ENCODE measurements at places on chromosomes 6 and 20.

DNA sequence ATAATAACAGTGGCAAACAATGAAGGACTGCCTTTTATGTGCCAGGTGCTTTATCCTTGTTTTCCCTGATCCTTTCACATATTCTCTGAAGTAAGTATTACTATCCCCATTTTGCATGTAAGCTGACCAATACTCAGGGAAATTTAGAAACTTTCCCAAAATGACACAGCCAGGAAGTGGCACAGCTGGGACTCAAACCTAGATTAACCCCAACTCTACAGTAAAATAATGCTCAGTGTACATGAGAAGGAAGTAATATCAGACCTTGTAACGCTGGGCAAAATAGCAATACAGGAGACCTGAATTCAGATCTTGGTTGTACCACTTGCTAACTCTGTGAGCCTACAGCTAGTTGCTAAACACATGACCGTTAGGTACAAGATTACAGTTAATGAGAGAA lies 26.8 kb upstream of the NRSN1 start:
- no peak for DNase-seq

- no peak for DNase-seq
These were observed 23.2 kb downstream of the UBE2V1 start for GRCh38 chr20:50089787-50090177.

DNA sequence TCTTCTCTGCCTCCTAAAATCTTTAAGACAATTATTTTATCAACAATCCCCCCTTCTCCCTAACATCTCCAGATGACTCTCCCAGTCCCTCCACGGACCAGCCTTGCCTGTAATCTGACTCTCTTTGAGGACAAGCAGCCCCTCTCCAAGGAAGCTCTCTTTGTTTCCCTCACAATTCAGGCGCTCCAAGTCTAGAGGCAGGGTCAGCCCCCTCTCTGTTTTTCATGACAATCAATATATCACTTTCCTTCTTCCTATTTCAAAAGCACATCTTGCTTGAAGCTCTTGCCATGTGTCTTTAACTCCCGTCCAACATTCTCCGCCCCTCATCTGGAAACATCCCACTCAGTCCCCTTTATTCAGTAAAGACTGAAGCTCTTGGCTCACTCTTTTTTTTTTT lies 393.4 kb upstream of the SULF2 start:
- DNase-seq: no peak

DNA sequence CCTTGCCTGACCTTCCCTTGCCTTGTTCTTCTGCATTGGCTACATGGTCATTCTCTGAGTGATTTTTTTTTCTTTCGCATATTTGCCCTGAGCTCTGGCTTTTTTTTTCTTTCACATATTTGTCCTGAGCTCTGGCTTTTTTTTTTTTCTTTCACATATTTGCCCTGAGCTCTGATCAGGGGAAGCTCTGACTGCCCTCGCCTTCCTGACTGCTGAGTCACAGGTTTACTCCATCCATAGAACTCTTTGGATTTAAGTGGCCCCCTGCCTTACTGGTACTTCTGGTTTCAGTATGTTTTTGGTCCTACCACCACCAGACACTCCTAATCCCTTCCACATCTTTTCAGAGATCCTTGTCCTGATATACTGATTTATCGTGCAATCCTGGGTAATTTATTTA lies 201.1 kb downstream of the OGFRL1 start:
- no peak for DNase-seq

DNA sequence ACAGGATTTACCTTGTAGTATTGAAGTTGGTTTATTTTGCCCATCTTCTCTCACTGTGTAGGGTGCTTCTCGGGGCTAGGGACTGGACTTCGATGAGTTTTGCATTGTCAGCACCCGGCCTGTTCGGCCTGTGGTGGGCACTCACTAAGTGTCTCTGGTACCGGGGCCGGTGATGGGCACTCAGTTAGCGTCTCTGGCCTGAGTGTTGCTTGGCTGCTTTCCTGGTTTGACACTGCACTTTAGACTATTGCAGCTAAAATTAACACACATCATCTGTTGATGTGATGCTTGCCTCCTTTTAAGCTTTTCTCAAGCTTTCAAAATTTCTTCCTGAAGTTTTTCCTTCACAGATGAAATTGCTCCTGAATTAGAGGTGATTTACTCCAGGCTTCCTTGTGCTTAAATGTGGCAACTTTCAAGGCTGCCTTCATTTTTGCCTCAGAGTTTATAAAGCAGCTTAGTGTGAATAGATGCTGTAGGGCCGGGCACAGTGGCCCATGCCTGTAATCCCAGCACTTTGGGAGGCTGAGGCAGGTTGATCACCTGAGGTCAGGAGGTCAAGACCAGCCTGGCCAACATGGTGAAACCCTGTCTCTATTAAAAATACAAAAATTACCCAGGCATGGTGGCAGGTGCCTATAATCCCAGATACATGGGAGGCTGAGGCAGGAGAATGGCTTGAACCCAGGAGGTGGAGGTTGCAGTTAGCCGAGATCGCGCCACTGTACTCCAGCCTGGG lies 41.7 kb upstream of the TULP4 start:
- no peak for DNase-seq

DNA sequence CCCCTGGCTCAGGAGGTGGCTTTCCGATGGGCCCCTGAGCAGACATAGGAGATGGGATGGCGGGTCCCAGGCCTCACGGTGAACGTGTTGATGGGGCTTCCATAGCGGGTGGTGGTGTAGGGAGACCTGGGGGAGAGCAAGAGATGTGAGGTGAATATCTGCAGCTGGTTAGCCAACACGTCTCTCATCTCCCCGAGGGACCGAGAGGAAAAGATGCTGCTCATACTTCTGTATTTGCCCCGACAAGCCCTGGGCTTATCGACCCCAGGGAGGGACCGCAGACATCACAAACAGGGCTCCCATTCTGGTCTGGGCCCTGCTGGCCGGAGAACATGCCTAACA lies 38.7 kb downstream of the C6orf132 start:
- no peak for DNase-seq

GRCh38 chr20:10579942-10580341 lies 93.9 kb downstream of the JAG1 start:
- DNase-seq: no peak

DNA sequence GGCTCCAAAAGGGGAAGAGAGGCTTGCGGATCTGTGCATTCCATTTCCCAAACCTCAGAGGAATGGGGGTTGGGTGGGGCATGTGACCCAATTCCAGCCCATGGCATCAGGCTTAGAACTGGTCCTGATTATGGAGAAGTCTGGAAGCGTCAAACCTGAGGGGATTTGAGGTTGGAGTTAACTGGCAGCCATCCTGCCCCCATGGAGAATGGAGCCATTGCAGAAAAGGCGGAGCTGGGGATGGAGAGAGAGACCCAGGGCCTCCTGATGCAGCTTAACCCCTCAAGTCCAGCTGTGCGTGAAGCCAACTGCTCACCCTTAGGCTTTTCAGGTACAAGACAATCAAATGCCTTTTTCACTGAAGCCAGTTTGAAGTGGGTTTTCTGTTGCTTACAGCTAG lies 9.9 kb upstream of the SDCBP2 start:
- no peak for DNase-seq

DNA sequence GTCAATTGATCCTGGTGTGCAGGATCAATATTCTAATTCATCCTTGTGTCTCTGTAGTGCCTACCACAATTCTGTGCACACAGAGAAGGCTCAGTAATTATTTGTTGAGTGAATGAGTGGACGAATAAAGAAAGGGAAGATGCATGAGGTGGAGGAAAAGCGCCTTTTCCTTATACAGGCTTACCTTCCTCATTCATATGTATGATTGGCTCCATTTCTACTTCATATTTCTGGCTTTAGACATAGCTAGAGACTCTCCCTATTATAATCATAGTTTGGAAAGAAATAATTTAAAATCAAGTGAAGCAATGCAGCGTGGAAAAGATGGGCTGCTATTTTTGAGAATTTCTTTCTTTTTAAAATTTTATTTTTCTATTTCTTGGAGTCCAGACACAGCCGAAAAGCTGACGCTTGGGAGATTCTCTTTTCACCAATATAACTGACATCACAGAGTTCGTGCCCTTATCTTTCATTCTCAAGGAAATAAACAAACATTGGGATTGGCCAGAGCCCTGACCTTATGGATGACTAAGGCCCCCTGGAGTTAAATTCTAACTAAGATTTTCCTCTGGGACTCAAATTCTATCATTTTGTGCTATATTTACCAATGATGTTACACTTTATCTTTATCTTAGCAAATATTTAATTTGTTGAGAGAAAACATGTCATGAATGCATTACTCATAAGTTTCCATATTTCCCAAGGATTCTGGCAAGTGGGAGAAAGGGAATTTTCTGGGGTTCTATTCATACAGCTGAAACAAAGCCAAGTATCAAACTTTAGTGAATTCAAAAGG lies 48.1 kb downstream of the PRL start:
- no peak for DNase-seq

GRCh38 chr6:162708971-162709370 lies 18.6 kb downstream of the PRKN start:
- DNase-seq: no peak

DNA sequence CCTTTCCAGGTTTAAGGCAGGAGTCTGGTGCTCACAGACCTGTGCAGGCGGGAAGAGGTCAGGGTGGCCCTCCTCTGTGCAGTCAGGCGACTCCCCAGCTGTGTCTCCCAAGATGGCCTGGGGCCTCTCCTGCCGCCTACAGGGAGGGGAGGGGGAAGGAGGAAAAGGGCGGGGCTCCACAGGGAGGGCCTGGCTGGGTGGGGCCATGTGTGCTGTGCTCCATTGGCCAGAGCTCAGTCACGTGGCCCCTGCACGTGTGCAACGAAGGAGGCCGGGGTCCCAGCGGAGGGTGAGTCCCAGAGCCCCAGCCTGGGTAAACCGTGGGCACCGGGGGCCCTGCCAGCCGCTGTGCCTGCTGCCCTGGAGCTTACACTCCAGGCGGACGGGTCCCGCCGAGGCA lies 211.6 kb downstream of the ZDHHC14 start:
- DNase-seq: no peak

- DNase-seq: no peak
These were observed 10.9 kb upstream of the VSTM2L start for GRCh38 chr20:37892001-37892400.

- no peak for DNase-seq
These were observed 212.1 kb downstream of the WDR27 start for GRCh38 chr6:169489563-169490245.

- no peak for DNase-seq
These were observed 436.7 kb downstream of the MEI4 start for GRCh38 chr6:78089531-78089930.

GRCh38 chr6:166776571-166776970 lies 149.5 kb upstream of the RPS6KA2 start:
- DNase-seq: no peak

DNA sequence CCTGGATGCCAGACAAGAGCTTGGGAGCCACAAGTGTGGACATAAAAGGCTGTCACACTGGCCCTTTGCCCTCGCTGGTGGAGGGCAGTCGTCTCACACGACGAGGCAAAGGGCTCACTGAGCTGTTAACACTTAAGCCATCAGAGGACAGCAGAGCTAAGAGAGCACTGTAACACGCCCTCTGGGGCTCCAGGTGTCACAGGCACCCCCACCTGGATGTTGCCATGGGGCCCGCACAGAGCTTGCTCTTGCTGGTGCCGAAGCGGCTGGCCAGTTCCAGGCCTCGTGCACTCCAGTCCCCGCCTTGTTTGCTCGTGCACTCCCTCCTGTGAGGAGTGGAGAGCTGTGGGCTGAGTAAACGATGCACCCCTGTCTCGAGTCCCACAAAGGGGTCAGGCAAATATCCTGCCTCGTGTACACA lies 37.4 kb downstream of the SLC35D3 start:
- DNase-seq: no peak

DNA sequence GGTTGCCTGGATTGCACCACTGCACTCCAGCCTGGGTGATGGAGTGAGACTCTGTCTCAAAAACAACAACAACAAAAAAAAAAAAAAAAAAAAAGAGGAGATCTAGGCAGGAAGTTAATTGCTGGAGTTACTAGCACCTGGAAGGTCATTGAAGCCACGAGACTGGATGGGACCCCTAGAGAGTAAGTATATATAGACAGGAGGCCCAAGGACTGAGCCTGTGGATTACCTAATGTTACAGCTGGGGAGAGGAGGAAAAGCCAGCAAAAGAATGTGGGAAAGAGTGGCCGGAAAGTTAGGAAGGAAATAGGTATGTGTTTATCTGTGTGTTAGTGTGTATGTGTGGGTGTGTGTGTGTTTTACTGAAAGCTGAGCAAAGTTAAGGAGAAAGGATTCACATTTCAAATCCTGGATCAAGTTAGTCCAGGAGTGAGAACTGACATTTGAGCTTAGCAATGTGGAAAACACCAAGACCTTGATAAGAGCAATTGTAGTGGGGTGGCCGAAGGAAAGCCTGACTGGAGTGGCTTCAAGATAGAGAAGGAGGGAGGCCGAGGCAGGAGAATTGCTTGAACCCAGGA lies 38.4 kb downstream of the ANKRD6 start:
- no peak for DNase-seq

DNA sequence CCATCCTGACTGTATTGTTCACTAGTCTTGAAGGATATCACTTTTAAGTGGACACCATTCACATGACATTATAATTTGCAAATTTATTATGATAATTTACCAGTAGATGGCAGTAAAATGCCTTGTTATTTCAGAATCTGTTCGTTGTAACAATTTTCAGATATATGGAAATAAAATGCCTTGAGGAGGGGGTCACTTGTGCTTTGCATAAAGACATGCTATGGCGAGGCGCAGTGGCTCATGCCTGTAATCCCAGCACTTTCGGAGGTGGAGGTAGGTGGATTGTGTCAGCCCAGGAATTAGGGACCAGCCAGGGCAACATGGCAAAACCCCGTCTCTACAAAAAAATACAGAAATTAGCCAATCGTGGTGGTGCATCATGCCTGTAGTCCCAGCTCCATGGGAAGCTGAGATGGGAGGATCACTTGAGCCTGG lies 9.0 kb upstream of the NCOA6 start:
- DNase-seq: peak; percentile 51
